Ecto neural progenitor cell (in vitro differentiated cells): ENCODE measurements at places on chromosomes 11 and 22.

GRCh38 chr11:120657306-120658070 lies 145.9 kb downstream of the GRIK4 start:
- DNase-seq, result no peak

DNA sequence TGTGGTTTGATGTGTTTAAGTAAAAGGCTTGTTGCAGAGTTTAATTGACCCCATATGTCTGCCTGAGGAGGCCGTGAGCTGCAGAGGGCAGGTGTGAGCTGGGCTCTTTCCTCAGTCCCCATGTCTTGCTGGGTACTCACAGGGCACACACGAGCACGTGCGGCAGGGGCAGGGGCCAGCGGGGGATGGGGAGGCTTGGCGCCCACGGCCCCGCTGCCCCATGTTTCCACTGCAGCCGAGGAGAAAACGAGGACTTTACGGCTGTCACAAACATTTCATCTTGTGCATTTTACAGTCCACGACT lies 24.7 kb upstream of the CCDC188 start:
- DNase-seq, result no peak

GRCh38 chr11:34198523-34198922 lies 93.1 kb downstream of the NAT10 start:
- DNase-seq, result no peak

DNA sequence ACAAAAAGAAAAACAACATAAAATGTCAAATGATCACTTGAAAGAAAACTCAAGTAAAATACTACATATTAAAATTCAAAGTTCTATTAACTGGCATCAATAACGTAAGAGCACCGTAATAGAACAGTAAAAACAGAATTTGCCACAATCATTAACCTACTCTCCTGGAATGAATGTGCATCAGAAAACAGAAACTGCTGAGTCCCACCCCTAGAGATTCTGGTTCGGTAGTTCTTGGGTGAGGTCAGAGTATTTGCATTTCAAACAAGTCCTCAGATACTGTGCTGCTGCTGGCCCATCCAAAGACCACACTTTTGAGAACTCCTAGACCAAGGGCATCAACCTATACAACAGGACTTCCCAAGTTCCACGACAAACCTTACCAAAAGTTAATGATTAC lies 23.5 kb downstream of the PITPNB start:
- DNase-seq, result no peak

DNA sequence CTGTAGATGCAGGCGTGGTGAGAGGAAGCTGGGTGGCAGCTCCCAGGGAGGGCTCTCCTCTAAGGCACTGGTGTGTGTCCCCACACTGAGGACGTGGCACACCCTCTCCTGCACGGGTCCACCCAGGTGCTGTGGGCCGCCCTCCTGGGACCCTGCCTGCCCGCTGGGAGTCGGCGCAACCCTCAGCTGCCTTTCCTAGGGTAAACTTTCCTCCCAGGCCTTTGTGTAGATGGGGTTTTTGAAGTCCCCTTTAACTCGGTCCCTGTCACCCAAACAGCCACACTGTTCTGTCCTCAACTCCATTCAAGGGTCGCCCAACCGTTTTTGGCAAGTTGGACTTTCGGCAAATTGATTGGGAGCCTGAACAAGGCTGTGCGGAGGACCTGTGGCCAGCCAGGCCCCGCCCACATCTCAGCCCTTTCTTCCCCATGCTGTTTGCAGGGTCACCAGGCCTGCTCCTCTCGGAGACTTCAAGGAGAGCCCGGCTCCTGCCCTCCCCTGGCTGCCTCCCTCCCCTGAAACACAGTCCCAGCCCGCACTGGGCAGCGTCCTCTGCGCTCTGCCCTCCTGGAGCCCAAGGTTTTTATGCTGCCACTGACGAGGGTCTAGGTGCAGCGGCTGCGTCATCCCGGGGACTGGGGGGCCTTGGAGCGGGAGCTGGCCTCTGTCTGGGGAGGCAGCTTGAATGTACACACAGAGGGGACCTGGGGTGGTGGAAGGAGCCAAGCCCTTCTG lies 1126.2 kb downstream of the BRD1 start:
- DNase-seq, result no peak

- DNase-seq, result no peak
Observed at GRCh38 chr11:45801723-45802315, 3.1 kb upstream of the SLC35C1 start.

- DNase-seq, result no peak
Observed at GRCh38 chr11:69259096-69259495, 34.9 kb upstream of the MYEOV start.

DNA sequence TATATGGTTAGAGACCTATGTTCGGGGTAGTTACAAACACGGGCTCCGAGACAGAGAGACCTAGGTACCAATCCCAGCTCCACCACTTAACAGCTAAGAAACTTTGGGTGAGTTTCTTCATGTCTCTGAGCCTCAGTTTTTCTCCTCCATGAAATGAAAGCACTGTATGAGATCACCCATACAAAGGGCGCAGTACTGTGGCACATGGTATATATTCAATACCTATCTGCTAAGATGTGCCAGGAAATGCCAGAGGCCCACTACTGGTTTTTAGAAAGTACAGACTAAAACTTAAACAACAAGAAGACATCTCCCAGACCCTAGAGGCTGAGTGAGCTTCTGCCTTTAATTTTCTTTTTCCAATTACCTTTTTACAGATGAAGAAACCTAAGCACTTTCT lies 69.5 kb downstream of the SLC1A2 start:
- DNase-seq, result no peak

GRCh38 chr11:87726506-87726905 lies 448.7 kb downstream of the RAB38 start:
- DNase-seq, result no peak

GRCh38 chr11:66150725-66151124 lies 80.7 kb downstream of the PACS1 start:
- no peak for DNase-seq

- no peak for DNase-seq
Observed at GRCh38 chr11:73989156-73989555, 6.5 kb upstream of the UCP2 start.

DNA sequence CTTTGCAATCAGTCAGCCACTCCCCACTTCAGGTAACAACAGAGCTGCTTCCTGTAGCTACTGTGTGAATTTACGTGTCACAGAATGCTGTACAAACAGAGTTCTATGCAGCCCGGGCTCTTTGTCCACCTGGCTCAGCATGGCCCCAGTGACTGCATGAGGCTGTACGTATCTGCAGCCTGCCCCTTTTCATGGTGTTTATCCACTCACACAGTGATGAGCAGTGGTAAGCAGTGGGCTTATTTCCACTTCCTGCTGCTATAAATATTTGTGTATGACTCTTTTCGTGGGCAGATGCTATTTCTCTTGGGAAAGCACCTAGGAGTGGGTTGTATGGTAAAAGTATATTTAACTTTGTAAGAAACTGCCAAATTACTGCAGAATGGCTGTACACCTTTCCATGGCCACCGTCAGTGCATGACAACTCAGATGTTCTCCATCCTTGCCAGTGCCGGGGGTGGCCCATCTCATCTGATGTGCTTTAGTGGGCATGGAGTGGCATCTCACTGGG lies 43.3 kb downstream of the MYEOV start:
- DNase-seq, result peak; percentile 27

GRCh38 chr11:74783241-74783871 lies 34.7 kb downstream of the RNF169 start:
- no peak for DNase-seq

GRCh38 chr11:69287968-69288882 lies 5.7 kb upstream of the MYEOV start:
- no peak for DNase-seq

DNA sequence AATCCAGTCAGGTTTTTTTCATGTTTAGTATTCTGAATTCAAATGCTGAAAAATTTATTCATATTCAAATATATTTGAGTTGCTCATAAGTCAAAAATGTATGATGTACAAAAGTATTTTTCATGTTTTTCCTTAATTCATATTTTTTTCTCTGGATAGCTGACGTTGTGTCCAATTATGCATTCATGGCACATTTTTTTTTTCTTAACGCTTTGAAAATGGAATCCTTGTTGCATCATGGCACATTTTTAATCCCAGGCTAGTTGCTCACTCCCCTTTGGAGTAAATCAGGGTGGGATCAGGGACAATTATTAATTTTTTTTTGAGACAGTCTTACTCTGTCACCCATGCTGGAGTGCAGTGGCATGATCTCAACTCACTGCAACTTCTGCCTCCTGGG lies 14.1 kb downstream of the BIRC3 start:
- no peak for DNase-seq

- no peak for DNase-seq
Observed at GRCh38 chr11:47242596-47243192, 5.9 kb downstream of the ACP2 start.

- DNase-seq, result no peak
Observed at GRCh38 chr11:75303544-75304224, 47.8 kb downstream of the ARRB1 start.

GRCh38 chr11:76781807-76782530 lies 1.2 kb upstream of the TSKU start:
- no peak for DNase-seq

DNA sequence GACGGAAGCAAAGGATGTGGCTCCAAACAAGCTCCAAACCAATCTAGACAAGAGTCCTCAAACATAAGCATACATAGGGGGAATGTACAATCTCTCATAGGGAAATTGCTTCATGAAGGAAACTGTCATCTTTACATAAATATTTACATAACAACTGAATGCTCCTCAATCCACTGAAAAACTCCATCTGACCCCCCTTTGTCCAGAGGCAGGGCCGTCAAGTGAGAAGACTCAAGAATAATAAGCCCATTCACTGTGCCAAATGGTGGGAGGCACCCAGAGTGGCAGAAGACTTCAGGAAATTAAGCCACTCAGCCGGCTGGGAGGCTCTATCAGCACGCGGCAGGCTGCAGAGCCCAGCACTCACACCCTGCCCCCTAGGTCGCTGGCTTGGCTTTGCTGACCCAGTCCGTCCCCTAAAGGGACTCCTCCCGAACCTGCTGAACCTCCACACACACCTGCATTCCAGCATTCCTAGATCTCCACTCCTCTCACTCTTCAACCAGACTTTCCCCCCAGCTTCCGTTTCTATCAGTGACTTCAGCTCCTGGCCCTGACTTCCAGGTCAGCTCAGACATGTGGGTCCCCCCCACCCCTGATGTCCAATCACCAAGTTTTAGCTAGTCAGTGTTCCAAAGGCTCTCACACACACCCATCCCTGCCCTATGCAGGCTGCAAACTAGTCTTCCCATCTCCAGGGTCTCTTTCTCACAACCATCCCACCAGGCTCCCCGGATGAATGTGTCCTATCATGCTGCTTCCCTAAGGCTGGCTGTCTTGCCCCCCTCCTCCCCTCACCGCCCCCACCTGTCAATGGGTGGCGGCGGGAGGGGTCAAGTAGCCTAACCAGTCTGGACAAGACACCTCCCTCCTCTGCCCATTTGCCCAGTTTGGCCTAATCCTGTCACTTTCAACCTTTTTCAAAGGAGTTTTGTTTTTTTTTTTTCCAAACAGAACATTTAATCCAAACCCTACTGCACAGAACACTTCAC lies 11.3 kb downstream of the VPS37C start:
- DNase-seq, result no peak

- DNase-seq, result no peak
Observed at GRCh38 chr11:129460714-129461113, 85.1 kb downstream of the BARX2 start.

DNA sequence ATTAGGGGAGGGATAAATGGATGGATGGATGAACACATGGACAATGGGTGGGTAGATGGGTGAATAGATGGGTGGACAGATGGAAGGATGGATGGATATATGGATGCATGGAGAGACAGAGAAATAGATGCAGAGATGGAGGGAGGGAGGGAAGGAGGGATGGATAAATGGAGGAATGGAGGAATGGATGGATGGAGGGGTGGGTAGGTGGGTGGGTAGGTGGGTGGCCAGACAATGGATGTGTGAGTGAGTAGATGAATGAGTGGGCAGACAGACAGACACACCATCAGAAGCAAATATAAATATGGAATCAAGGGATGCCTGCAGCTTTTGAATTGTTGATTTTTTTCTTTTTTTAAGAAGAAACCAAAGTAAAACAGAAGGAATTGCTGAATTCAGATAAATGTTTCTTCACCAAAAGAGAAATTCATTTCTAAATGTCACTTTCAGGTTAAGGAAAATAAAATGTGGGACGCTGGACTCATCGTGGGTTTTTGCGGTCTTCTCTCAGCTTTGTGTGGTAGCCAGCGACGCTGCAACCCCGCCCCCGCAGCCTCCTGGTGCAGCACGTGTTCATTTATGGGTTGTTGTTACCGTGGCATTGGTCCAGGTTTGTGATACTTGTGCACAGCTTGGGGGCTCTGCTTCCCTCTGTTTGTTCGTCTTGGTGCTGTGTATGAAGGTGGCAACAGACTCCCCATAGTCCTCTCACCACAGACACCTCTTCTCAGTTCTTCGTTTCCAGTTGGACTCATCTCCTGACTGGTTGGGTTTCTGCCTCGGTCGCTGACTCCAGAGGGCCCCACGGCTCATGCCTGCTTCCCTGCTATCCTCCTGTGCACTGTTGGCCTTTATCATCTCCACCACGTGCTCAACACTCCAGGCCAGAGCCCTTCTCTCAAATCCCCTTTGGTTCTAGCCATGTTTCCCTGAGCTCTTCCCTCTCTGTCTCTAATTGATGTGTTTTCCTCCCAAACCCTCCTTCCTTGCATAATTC lies 76.4 kb downstream of the CDKN1C start:
- DNase-seq, result no peak

DNA sequence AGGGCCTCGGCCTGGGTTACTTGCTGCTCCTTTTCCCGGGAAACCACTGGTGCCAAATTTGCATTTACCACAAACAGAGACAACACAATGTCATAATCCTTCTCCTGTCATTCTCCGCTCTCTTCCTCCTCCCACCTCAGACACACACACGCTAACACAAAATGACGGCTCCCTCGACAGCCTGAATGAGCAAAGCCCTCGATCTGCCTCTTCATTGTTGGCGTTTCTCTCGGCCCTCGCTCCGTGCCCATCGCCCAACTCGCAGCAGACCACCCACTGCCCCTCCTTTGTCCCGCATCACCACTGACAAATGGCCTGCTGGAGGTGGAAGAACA lies 12.5 kb upstream of the TCF20 start:
- DNase-seq, result no peak

- no peak for DNase-seq
Observed at GRCh38 chr11:119093942-119094815, 7.5 kb downstream of the DPAGT1 start.

DNA sequence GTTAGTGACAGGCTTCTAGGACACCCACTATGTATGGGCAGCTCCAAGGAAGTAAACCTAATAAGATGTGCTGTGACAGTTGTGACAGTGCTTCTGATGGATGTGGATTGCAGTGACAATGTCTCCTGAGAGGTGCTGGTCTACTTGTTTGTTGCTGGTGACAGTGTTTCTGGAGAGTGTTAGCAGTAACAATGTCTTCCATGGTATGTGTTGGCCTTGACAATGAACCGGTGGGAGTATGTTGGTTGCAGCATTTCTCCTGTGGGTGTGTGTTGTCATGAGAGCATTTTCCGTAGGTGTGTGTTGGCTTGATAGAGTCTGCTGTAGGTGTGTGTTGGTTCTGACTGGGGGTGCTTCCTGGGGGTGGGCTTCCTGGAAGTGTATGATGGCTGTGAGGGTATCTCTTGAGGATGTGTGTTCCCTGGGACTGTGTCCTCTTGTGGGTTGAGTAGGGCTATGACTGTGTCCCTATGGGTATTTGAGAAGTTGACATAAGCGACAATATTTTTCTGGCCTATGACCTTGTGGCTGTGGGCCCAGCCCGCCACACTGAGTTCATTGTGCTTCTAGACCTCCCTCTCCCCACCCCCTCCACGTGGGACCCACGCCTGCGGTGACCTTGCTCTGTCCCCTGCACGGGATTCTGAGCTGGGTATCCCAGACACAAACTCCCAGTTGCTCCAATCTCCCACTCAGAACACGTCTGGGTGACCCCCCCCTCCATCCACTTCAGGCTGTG lies 1.2 kb downstream of the DCHS1 start:
- no peak for DNase-seq

GRCh38 chr11:43921561-43922294 lies 20.7 kb upstream of the C11orf96 start:
- DNase-seq, result peak; percentile 18
